ENCODE measurements at places on chromosomes 1 and 21. TPM values are rescaled to one million over a fixed set of nuclear protein-coding genes. Genes with fewer than 3 reads are reported as not detected.

DNA sequence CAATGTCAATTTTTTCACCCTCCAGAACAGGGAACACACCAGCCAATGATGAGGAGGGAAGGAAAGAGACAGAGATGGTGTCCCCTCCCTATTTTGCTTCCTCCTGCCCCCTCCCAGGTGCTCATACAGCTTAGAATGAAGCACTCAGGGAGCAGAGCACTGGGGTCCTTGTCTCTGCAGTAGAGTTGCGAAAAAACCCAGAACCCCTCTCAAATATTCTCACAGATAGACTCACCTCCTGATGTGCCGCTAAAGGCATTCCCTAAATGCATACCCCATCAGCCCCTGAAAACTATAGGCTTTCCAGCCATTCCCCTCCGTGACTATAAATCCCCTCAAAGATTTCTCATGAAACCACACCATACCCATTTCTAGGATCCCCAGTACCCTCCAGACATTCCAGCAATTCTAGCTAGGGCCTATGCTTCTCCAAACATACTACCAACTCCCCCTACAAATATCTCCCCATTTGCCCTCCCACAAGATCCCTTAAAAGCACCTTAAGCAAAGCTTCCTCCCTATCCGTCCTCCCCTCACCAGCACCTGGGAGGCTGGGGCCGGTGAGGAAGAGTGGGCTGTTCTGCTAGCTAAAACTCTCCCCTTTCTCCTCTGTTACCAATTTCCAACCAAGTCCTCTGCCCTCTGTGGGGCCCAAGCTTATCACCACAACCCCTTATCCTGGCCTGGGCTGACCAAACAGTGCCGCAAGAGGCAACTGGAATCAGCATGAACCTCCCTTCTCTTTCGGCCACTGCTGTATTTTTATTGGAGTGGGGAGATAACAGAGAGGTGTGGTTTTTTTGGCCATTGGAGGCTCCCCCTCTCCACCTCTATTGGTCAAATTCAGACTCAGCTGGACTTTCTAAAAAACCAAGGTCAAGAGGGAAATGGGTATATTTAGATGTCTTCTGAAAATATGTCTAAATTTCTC, 54.7 kb downstream of the RHBG start:
- no peak for DNase-seq

DNA sequence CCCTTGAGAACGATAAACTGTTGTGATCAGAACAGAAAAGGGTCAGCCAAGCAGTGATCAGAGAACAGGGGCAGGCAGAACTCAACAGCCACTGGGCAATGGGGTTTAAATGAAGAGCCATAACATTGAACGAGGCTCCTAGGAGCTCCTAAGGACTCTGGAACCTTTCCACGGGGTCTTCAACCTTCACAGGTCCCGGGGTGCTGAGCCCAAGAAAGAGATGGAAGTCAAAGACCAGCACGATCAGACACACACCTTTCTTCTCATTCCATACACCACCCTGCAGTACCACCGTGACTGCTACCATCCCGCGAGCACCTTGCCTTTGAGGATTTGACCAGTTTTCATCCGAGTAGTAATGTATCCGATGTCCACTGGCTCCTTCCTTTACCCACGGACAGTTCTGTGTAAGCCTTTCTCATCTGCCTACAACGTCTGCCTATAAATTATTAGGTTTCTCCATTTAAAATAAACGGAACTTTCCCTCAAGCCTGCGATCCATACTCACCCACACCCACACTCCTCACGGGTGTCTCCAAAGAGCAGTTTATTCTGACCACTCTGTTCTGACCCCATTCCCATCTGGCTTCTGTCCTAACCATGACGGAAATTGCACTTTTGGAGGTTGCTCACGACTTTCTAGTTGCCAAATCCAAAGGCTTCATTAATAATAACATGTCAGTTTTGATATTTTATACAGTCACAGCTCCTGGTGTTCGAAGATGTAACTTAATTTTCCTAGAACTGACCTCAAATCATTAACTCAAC, 16.8 kb upstream of the HHAT start:
- DNase-seq: no peak

- DNase-seq: no peak
These were observed 3.8 kb downstream of the ZNF672 start for GRCh38 chr1:248841702-248842395.

DNA sequence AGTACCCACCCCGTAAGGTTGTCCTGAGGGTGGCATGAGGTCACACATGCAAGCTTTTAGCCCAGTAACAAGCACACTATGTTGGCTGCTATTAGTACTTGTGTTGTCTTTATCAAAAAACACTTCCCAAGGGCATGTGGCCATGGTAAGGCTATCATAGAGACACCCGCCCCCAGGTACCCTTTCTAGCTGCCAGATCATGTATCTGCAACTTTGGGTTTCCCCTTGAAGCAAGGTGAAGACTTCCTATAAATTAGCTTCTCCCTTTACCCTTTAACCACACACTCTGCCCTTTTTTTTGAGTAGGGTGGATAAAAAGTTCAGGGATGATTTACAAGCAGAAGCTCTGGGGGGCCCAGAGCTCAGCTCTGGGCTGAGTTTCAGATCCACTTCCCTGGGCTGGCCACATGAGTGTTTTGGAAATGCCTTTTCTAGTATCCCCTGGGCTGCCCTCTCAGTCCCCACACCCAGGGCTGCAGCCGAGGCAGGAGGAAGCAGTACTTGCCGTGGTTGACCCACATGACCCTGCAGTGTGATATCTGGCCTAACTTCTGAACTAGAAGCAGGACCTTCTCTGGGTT, 2.0 kb downstream of the ZDHHC18 start:
- DNase-seq: no peak

DNA sequence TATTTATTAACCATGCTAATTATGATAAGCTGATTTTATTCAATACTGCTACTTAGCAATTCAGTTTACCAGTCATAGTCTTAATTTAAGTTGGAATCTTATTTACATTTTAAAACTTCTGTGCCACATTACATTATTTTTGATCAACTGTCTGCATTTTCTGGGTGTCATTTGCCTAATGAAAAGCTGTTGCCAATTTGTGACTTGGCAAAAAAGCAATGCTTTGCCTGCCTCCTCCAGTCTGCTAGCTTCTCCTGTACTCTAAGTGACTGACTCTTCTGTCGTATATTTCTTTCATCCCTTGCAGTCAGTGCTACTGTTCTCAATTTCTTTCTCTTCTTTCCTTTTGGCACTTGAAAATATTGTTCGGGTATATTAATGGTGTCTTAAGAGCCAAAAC, 5.6 kb upstream of the IVNS1ABP start:
- DNase-seq: no peak

- DNase-seq: no peak
These were observed 173.6 kb downstream of the TGFBR3 start for GRCh38 chr1:91712393-91712792.

- DNase-seq: no peak
These were observed 2.8 kb downstream of the CD48 start for GRCh38 chr1:160708801-160709200.

- DNase-seq: peak; percentile 12
These were observed 86.5 kb downstream of the MAN1C1 start for GRCh38 chr1:25703041-25703440.

- no peak for DNase-seq
These were observed 93.8 kb downstream of the SYT2 start for GRCh38 chr1:202616355-202616915.

DNA sequence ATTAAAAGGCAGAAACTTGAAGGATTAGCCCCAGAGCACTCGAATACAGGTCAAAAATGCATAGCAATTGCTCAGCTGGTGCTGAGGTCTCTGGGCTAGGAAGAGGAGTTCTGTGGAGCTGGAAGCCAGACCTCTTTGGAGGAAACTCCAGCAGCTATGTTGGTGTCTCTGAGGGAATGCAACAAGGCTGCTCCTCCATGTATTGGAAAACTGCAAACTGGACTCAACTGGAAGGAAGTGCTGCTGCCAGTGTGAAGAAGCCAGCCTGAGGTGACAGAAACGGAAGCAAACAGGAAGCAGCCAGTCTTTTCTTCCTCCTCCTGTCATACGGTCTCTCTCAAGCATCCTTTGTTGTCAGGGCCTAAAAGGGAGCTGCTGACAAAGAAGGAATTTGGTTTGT, 233.4 kb upstream of the FGGY start:
- DNase-seq: no peak

GRCh38 chr1:248811514-248812490, 13.9 kb downstream of the SH3BP5L start:
- no peak for DNase-seq

GRCh38 chr1:212269306-212269705, 15.9 kb upstream of the PPP2R5A start:
- DNase-seq: no peak

GRCh38 chr1:36515315-36516138, 32.8 kb upstream of the CSF3R start:
- DNase-seq: no peak

GRCh38 chr1:27544834-27545233, 54.9 kb upstream of the WASF2 start:
- peak; percentile 42 for DNase-seq

DNA sequence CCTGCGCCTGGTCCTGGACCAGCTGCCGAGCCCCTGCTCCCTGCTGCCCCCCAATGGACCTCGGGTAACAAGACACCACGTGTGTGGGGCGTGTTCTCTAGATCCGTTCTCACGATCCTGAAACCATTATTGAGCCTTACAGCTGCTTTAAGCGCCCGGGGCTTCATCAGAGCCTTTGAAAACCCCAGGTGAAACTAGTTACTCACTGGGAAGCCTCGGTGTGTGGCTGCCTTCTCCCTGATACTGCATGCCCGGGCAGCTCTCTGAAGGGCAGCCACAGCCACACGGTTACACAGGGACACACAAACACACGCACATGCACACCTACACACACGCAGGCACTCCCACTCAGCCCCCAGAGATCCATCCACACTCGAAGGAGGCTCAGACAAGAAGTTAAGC, 5.3 kb downstream of the HES2 start:
- DNase-seq: no peak

DNA sequence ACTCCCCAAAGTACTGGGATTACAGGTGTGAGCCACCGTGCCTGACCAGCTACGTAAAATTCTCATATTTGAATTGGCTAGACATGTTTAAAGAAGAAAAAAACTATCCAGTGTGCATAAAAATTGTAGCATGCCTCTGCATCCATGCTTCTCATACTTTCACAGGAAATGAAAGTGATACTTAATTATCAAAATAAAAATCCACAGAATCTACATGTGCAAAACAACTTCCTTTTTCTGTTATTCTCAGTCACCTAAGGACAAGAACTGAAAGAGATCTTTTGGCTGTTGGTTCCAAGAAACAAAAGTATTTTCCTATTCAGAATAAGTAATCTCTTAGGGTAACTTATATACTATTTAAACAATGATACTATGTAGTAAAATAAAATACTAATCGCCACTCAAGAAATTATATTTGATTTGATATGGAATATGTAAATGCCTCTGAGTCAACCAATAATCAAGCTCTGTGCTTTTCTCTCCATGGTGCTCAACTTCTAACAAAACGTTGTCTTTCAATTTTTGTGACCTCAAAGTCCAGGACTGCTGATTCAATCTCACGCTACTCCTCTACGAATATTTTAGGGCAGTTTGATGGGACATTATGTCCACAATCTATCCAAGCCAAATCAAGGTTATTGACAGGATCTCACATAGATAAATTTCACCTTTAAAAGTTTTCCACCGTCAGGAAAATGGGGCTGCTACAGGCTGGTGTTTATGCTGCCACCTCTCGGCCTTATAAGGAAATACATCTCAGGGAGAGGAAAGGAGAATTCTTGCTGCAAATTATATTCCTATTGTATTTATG, 102.7 kb downstream of the ZNF281 start:
- no peak for DNase-seq

- no peak for DNase-seq
These were observed 5.4 kb upstream of the NUAK2 start for GRCh38 chr1:205326812-205327466.

GRCh38 chr1:3530086-3530925, 75.8 kb downstream of the ARHGEF16 start:
- no peak for DNase-seq

Gene LRRC39
- 0.57 TPM for polyA plus RNA-seq

Gene ASPM
- 0.31 TPM for polyA plus RNA-seq

Gene KRTAP21-2
- polyA plus RNA-seq: not detected

Gene HFM1
- 3.2 TPM for polyA plus RNA-seq

Gene PLA2G2F
- polyA plus RNA-seq: 0.02 TPM

Gene ACTA1
- polyA plus RNA-seq: 0.47 TPM

Gene ATP6V1G3
- not detected for polyA plus RNA-seq

Gene CNR2
- polyA plus RNA-seq: not detected

Gene CENPL
- 2.4 TPM for polyA plus RNA-seq

Gene TMEM183A
- polyA plus RNA-seq: 44.0 TPM

Gene USP21
- 29.2 TPM for polyA plus RNA-seq
